Activated CD8-positive, alpha-beta memory T cell treated with anti-CD3 and anti-CD28 coated beads for 24 hours (primary cell): ENCODE measurements at places on chromosomes 6 and 20.

DNA sequence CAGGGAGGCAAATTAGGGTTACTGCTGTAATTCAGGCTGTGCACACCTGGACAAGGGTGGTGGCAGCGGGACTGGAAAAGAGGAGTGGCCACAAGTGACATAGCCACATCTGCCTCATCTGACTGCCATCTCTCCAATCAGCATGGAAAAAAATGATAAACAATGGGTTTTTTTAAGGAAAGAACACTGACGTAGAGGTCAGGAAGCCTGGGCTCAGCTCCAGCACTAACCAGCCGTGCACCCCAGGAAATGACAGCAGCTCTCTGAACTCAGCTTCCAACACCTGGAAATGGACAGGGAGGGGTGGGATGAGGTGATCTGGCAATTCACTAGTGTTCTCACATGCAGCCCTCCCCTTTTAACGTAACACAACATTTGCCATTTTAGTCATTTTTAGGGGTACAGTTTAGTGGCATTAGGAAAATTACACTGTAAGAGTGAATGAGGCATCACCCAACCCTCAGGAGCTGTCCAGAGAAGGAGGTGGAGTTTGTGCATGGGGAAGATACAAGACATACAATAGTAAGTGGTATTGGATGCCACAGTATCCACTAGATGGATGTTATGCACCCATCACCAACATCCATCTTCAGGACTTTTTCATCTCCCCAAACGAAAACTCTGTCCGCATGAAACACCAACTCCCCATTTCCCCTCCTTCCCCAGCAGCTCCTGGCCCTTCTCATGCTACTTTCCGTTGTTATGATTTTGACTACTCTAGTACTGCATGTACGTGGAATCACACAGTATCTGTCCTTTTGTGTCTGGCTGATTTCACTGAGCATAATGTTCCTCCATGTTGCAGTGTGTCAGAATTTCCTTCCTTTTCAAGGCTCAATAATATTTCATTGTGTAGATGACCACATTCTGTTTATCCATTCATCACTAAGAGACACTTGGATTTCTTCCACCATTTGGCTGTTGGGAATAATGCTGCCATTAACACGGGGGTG, 215.5 kb upstream of the ECI2 start:
- no peak for DNase-seq

DNA sequence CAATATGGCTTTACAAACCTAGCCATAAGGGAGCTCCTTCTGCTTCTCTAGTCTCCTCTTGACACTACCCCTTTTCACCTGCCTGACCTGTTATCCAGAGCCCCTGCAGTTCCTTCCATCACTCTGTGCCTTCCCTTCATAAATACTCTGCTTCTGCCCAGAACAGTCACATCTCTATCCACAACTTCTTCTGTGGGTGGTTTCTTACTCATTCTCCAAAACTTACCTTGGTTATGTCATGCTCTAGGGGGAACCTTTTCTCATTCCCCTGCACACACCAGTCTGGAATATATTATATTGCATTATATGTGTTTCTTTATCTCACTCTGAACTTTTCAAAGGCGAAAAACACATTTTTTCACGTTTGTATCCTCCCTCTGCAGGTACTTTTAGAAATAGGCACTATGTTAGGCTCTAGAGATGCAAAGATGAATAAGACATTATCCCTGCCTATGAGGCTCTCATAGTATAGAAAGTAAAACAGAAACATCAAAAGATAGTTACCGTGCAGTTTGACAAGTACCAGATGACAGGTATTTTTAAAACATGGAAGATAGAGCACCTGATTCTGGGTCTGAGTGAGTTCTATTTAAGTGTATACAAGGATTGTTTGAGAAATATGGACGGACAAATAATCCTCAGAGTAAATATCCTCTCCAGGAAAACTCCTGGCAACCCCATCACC, 51.5 kb downstream of the AIG1 start:
- DNase-seq: no peak

GRCh38 chr6:127907960-127908640, 7.2 kb upstream of the THEMIS start:
- no peak for DNase-seq

GRCh38 chr6:75149240-75149639, 56.6 kb downstream of the COL12A1 start:
- DNase-seq: no peak

DNA sequence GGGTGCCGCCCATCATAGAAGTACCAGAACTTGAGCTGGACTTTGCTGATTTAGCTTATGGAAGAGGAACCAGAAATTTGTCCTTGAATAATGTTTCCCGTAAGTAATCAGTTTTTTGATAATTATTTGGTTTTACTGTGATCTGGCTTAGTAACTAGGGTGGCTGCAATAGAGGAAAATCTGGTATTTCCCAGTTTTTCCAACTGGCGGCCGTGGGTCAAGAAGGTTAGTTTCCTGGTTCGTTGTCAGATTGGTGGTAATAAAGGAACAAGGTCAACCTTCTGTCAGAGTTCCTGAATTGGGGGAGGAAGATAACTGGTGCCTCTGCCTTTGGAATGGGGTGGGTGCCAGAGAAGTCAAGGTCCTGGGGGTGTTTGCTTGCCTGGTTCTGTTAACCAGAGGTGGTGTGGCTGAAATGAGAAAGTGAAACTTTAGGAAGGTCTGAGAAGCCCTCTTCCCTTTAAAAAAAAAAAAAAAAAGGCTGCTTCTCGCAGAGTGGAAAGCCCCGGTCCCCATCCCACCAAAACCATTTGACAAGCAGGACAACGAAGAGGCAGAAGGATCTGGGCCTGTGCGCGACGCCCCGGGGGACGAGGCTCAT, at the start of gene CALHM6:
TSS of gene CALHM6 (plus strand) at position 45 of the 601 bp plus-strand sequence. CDS start at position 600, 555 bp downstream.
- DNase-seq: no peak

DNA sequence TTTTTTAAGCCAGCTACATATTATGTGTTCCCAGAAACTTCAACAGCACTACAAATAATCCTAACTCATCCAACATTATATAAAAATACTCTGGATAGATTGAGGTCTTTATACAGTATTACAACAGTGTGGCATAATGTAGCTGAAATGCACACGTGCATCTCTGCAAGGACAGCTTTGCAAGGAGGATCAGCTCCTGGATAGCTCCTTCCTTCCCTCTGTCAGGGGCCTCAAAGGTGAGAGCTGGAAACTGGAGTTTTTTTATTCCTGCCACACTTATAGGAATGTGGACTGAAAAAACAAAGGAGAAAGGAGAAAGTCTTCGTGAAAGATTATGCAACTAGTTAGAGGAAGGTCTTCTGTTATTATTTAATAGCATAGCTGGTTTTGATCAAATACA, 53.1 kb downstream of the PLG start:
- DNase-seq: no peak

DNA sequence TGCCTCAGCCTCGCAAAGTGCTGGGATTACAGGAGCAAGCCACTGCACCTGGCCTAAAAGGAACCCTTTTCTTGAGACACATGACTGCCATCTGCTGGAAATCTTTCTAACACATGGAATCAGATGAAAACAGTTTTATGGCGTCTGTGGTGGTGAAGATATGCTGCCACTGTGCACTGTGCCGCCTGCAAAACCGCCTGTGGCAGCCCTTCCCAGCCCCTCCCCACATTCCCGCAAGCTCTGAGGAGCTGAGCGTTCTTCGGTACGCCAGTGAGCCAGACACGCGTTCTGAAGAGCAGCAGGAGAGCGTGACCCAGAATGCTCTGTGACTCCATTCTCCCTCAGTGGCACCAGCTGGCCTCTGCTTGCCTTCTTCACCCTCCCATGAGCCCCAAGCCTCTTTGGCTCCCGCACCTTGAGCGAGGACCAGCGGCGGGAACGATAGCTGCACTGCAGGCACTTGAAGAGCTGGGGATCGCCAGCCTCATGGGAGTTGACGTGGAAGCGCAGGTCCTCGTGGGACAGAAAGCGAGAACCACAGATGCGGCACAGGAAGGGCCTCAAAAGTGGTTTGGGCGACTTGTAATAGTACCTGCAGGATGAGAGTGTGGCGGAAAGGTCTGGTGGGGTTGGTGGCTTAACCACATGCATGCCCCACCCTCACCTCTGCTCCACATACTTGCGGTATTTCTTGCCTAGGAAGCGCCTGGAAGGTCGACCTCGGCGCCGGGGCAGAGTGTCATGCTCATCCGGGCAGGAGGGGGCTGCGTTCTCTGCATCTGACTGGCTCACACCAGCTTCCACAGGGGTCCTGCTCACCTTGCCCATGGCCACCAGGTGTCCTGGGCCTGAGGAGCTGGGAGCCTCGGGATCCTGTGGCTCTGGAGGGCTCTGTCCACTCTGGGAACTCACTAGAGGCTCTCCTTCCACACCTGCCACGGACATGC, 8.7 kb downstream of the ZNF335 start:
- DNase-seq: no peak
